ENCODE measurements at places on chromosomes 4 and X. TPM values are rescaled to one million over a fixed set of nuclear protein-coding genes. Genes with fewer than 3 reads are reported as not detected.

GRCh38 chr4:152458801-152459302, 77.0 kb downstream of the FBXW7 start:
- no peak overlapping the region for H3K27ac ChIP-seq
- peaks cover 5% of the 10 kb centered on the region for H3K4me1 ChIP-seq
- H3K36me3 ChIP-seq, result no peaks in the 10 kb centered on the region
- DNase-seq, result no peak
- H3K27me3 ChIP-seq, result no peaks in the 10 kb centered on the region
- no peak overlapping the region for H3K4me3 ChIP-seq

GRCh38 chr4:105453550-105454205, 20.2 kb downstream of the PPA2 start:
- no peak for DNase-seq
- H3K4me3 ChIP-seq, result no peak overlapping the region
- peaks cover 28% of the 10 kb centered on the region for H3K36me3 ChIP-seq
- H3K27me3 ChIP-seq, result no peaks in the 10 kb centered on the region
- no peaks in the 10 kb centered on the region for H3K4me1 ChIP-seq
- H3K27ac ChIP-seq, result no peak overlapping the region

DNA sequence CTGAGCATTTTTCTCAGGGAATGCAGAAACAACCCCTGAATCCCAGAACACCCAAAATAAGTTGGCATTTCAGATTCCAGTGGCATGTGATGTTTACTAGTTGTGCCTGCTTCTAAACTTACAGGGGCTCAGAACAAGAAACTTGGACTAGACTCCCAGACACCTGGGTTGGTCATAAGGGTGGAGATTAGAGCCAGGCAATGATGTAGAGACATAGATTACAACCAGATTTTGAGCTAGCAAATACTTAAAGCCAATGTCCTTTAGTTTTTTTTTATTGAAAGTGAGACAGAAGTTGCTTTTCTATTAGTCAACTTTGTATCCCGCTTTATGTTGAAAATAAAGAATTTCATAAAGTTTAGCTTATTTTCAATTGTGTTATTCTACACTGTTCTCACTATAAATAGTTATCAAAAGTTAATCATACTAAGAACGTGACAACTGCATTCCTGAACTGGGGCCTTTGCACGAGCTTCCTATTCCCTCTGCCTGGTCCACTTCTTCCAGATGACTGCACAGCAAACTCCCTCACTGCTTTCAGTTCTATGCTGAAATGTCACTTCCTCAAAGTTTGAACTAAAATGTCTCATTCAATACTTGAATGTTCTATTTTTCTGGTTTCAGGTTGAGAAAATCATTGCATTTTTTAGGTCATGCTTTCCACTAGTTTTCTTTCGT, 224.7 kb upstream of the PPP1R2C start:
- H3K4me1 ChIP-seq, result no peaks in the 10 kb centered on the region
- no peak for DNase-seq
- no peaks in the 10 kb centered on the region for H3K27me3 ChIP-seq
- H3K4me3 ChIP-seq, result no peak overlapping the region
- H3K36me3 ChIP-seq, result no peaks in the 10 kb centered on the region

DNA sequence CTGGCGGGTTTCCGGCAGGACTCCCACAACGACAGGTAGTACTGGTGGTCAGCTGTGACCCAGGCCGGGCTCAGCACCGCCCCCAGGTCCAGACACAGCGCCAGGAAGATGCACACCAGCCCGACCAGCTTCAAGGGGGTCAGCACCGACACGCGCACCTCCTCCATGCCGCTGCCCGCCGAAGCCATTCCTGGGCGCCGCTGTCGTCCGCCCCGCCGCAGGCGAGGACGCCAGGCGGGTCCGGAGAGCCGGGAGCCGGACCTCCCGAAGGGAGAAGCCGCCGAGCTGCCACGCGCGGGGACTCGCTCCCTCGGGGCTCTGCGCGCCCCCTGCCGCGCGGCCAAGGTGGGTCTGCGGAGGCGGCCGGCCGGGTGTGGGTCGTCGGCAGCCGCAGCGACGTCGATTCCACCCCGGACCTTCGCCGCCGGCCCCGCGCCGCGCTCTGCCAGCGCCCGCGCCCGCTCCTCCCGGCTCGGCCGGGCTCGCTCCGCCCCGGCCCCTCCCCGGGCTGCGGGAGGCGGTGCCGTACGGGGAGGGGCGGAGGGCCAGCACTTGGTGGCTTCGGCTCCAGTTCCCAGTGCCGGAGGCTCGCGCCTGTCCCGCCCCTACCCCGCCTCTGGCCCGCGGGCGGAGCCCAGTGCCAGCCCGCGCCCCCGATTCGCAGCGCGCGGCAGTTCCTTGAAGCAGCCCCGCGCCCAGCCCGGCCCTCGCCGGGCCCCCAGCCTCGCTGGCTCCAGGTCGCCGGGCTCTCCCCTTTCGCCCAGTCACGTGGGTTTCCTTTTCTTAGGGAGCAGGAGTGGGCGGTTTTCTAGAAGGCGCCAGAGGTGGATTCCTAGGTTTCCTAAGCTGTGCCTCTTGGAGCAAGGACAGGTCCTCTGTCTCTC, at the start of gene TMEM47:
TSS of gene TMEM47 (minus strand) at position 444 of the 884 bp plus-strand sequence. CDS start at position 188, 256 bp downstream.
- H3K4me1 ChIP-seq, result no peaks in the 10 kb centered on the region
- H3K4me3 ChIP-seq, result peak within 1 kb of the TSS; percentile 67
- DNase-seq, result peak; percentile 86
- no peaks in the 10 kb centered on the region for H3K36me3 ChIP-seq
- H3K27me3 ChIP-seq, result no peaks in the 10 kb centered on the region

GRCh38 chr4:40003986-40004385, 26.3 kb upstream of the PDS5A start:
- DNase-seq, result no peak
- no peak overlapping the region for H3K4me3 ChIP-seq
- H3K27ac ChIP-seq, result no peak overlapping the region

DNA sequence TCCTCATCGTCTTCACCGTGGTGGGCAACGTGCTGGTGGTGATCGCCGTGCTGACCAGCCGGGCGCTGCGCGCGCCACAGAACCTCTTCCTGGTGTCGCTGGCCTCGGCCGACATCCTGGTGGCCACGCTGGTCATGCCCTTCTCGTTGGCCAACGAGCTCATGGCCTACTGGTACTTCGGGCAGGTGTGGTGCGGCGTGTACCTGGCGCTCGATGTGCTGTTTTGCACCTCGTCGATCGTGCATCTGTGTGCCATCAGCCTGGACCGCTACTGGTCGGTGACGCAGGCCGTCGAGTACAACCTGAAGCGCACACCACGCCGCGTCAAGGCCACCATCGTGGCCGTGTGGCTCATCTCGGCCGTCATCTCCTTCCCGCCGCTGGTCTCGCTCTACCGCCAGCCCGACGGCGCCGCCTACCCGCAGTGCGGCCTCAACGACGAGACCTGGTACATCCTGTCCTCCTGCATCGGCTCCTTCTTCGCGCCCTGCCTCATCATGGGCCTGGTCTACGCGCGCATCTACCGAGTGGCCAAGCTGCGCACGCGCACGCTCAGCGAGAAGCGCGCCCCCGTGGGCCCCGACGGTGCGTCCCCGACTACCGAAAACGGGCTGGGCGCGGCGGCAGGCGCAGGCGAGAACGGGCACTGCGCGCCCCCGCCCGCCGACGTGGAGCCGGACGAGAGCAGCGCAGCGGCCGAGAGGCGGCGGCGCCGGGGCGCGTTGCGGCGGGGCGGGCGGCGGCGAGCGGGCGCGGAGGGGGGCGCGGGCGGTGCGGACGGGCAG, 792 bp downstream of the ADRA2C start:
- no peak overlapping the region for H3K27ac ChIP-seq
- DNase-seq, result no peak
- H3K36me3 ChIP-seq, result no peaks in the 10 kb centered on the region
- no peaks in the 10 kb centered on the region for H3K4me1 ChIP-seq

GRCh38 chr4:173145131-173145530, 23.5 kb upstream of the GALNT7 start:
- H3K27ac ChIP-seq, result no peak overlapping the region
- H3K27me3 ChIP-seq, result no peaks in the 10 kb centered on the region
- H3K36me3 ChIP-seq, result no peaks in the 10 kb centered on the region
- H3K4me1 ChIP-seq, result no peaks in the 10 kb centered on the region
- no peak overlapping the region for H3K4me3 ChIP-seq
- no peak for DNase-seq

GRCh38 chr4:1169691-1170096, 2.7 kb downstream of the SPON2 start:
- H3K27me3 ChIP-seq, result peaks cover 33% of the 10 kb centered on the region
- peaks cover 66% of the 10 kb centered on the region for H3K4me1 ChIP-seq
- H3K36me3 ChIP-seq, result no peaks in the 10 kb centered on the region

- H3K27me3 ChIP-seq, result no peaks in the 10 kb centered on the region
- DNase-seq, result no peak
- peak overlapping the region; percentile 19 for H3K27ac ChIP-seq
- H3K36me3 ChIP-seq, result peaks cover 3% of the 10 kb centered on the region
Measured at GRCh38 chr4:2598511-2599303, 62.3 kb downstream of the FAM193A start.

DNA sequence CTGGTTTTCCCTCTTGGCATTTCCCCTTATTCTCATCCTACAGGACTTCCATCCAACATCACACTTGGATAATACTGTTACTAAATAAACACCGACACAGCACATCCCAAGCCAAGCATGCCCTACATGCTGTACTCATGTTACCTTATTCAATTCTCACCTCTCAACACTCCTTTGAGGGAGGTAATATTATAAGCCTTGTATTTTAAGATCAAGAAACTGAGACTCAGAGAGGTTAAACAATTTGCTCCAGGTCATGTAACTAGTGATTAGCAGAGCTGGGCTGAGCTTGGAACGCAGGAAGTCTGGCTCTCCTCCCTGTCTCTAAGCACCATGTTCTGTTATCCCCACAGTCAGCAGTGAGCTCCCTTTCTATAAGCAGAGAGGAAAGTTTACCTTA, 333.6 kb upstream of the IGFBP7 start:
- DNase-seq, result no peak
- no peaks in the 10 kb centered on the region for H3K36me3 ChIP-seq
- H3K27me3 ChIP-seq, result no peaks in the 10 kb centered on the region

- H3K27ac ChIP-seq, result no peak overlapping the region
- no peaks in the 10 kb centered on the region for H3K27me3 ChIP-seq
- H3K4me3 ChIP-seq, result no peak overlapping the region
- H3K36me3 ChIP-seq, result no peaks in the 10 kb centered on the region
- no peaks in the 10 kb centered on the region for H3K4me1 ChIP-seq
- no peak for DNase-seq
Measured at GRCh38 chr4:5361968-5362367, 310.7 kb downstream of the STK32B start.

- no peak overlapping the region for H3K27ac ChIP-seq
- peaks cover 16% of the 10 kb centered on the region for H3K27me3 ChIP-seq
- H3K4me1 ChIP-seq, result no peaks in the 10 kb centered on the region
- DNase-seq, result no peak
- no peaks in the 10 kb centered on the region for H3K36me3 ChIP-seq
- no peak overlapping the region for H3K4me3 ChIP-seq
Measured at GRCh38 chr4:48044298-48044697, 27.7 kb downstream of the NIPAL1 start.

- H3K36me3 ChIP-seq, result no peaks in the 10 kb centered on the region
- no peak overlapping the region for H3K27ac ChIP-seq
- DNase-seq, result no peak
- no peak overlapping the region for H3K4me3 ChIP-seq
- H3K27me3 ChIP-seq, result no peaks in the 10 kb centered on the region
Measured at GRCh38 chrX:146854281-146854680, 39.7 kb upstream of the CXorf51A start.

- DNase-seq, result no peak
- no peaks in the 10 kb centered on the region for H3K36me3 ChIP-seq
- no peak overlapping the region for H3K4me3 ChIP-seq
- H3K4me1 ChIP-seq, result no peaks in the 10 kb centered on the region
- no peaks in the 10 kb centered on the region for H3K27me3 ChIP-seq
- H3K27ac ChIP-seq, result no peak overlapping the region
Measured at GRCh38 chr4:186486172-186486571, 69.2 kb downstream of the MTNR1A start.

- no peak overlapping the region for H3K4me3 ChIP-seq
- no peaks in the 10 kb centered on the region for H3K27me3 ChIP-seq
- no peaks in the 10 kb centered on the region for H3K36me3 ChIP-seq
- no peak overlapping the region for H3K27ac ChIP-seq
Measured at GRCh38 chrX:110600745-110601310, 194.8 kb downstream of the CHRDL1 start.

GRCh38 chr4:170134821-170135220, 45.1 kb upstream of the AADAT start:
- H3K4me1 ChIP-seq, result no peaks in the 10 kb centered on the region
- H3K36me3 ChIP-seq, result no peaks in the 10 kb centered on the region
- H3K4me3 ChIP-seq, result no peak overlapping the region
- DNase-seq, result no peak
- no peaks in the 10 kb centered on the region for H3K27me3 ChIP-seq
- no peak overlapping the region for H3K27ac ChIP-seq

DNA sequence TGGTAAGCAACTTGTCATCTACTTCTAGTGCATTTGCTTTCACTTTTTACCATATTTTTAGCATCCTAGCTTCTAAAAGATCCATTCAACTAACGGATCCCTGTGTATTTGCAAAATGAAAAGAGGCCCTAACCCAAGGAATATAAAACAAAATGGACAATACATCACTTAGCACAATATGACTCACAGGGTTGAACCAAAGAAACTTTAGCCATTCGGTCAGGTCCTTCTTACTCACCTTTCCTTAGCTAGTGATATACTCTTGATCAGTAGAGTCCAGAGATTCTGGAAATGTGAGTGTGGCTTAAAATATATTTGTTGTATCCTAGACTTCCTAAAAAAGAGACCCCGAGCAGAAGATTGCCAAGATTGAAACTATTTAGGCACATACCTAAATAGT, 19.5 kb downstream of the TMPRSS11E start:
- no peaks in the 10 kb centered on the region for H3K27me3 ChIP-seq
- no peaks in the 10 kb centered on the region for H3K36me3 ChIP-seq
- no peak overlapping the region for H3K4me3 ChIP-seq
- DNase-seq, result no peak
- H3K4me1 ChIP-seq, result no peaks in the 10 kb centered on the region

GRCh38 chrX:41491267-41492004, 44.3 kb downstream of the NYX start:
- no peaks in the 10 kb centered on the region for H3K36me3 ChIP-seq
- H3K27me3 ChIP-seq, result no peaks in the 10 kb centered on the region
- H3K4me1 ChIP-seq, result no peaks in the 10 kb centered on the region
- no peak overlapping the region for H3K4me3 ChIP-seq
- DNase-seq, result peak; percentile 75

DNA sequence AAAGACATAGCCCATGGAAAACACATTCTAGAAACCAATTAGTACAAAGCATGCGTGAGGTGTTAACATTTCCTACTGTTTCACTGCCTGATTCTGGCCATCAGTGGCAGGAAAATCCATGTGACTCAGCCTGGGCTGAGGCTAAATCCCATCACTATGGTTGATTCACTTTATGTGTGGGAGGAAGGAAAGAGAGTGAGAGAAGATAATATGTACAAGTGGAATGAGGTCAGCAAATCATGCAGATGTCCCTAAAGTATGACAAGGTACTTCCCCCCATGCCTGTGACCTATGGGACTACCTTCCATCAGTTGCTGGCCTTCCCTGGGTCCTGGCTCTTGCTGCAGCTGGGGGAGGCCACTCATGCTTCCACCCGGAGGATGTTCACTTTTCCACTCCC, 64.2 kb upstream of the MAP3K15 start:
- no peaks in the 10 kb centered on the region for H3K4me1 ChIP-seq
- H3K4me3 ChIP-seq, result no peak overlapping the region
- no peak for DNase-seq
- H3K27me3 ChIP-seq, result no peaks in the 10 kb centered on the region
- no peaks in the 10 kb centered on the region for H3K36me3 ChIP-seq

Gene NAT8L
- 0.27 TPM for total RNA-seq

Gene UNC5C
- total RNA-seq, result 1.1 TPM

Gene EFNB1
- 9.5 TPM for total RNA-seq

Gene TCEAL6
- total RNA-seq, result 1.8 TPM
